NCI-H1436 treated with DMSO at 0.1 percent for 48 hours (cell line): ENCODE measurements at places on chromosomes 12 and 14.

DNA sequence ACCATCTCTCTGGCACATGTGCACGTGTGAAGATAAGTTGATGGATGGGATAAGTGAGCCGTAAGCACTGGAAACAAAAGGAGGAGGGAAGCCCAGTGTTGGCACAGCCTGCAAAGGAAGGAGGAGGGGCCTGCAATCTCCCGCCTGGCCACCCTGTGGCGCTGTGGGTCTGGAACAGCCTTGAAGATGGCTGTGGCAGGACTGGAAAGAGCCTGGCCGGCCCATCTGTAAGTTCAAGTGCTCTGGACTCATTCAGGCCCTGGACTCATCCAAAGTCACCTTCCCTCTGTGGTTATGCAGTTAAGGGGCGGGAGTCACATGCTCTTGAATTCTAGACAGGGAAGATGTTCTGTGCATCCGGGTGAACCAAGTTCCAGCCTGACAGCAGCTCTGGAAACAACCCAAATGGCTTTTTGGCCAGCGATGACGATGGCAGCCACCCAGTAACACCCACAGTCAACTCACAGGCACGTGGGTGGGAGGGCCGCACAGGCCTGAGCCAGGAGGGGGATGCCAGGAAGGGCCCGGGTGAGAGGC lies 50.4 kb downstream of the CHGA start:
- no peak for DNase-seq

DNA sequence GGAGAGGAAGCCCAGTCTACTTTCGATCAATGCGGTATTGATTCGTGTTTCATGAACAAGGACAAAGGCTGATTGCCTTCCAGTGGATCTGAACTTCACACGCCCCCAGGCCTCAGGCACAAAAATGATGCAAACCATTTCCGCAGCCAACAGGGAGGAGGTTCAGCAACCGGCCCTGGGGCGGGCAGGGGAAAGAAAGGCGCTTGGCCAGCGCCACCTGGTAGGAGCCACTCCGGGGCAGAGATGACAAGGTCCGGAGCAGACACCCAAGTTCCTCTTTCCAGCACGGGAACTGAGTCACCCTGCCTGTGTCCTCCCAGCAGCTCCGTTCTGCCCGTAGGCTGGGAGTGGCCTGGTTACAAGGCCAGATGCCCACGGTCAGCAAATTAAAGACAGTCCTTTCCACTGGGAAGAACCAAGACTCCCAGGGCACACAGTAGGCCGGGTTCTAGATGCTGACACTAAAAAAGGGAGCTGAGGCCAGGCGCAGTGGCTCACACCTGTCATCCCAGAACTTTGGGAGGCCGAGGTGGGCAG lies 136.3 kb downstream of the SCARB1 start:
- DNase-seq = no peak

DNA sequence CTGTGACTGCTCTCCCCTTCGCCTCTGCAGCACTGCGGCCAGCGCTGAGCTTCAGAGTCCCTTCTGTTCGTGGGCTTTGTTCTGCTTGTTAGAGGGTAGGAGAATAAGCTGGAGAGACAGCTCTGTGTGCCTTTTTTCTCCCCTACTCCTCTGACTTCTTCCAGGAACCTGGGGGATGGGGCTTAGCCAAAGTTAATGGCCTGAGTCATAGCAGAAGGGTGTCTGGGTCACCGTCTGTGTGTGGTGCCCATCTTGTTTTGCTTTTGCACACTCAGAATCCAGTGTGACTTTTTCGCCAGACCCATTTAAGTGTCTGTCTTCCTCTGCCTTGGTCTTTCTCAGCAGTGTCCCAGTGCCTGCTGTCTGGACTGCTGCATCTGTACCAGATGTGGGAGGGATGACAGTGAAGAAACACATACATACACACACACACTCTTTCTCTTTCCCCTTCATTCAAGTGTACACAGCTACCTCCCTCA lies 3.0 kb downstream of the KIF5A start:
- DNase-seq = no peak

DNA sequence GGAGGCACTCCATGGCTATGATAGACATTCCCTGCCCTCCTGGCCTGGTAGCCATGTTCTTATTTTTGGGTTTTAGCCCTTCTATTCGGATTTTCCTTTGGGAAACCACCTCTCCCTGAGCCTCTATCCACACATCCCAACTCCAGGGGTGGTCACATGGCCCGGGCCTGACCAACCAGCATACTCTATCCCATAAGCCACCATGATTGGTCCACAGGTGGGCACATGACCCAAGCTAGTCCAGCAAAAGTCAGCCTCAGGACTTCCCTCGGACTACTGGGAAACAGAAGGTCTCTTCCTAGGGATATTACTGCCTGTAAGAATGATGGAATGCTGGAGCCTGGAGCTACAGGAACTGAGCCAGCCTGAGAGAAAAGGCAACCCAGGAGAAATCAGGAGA lies 12.5 kb downstream of the PRIMA1 start:
- DNase-seq = no peak

GRCh38 chr14:50334211-50334610 lies 22.1 kb downstream of the DMAC2L start:
- DNase-seq = no peak

DNA sequence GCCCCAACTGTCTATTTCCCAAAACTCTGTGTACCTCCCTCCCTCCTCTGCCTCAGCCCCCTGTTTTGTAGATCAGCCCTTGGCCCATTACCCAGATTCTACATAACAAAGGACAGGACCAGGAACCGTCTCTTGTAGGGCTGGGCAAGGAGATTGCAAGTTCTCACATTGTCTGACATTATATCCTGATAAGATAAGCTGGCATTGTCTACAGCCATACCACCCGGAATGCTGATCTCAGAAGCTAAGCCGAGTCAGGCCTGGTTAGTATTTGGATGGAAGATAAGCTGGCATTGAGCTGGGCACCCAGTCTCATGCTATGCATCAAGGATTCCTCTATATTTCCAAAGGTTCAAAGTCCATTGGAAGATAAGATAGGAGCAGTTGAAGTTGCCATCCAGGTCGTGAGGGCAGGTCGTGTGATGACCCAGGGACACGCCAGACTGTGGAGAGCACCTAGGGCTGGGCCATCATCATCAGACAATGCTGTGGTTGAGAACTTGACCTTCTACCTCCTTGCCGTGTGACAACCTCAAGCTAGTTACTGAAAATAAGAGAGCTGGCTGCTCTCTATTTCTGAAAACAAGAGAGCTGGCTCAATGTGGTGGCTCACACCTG lies 29.5 kb downstream of the PHETA1 start:
- DNase-seq = no peak

DNA sequence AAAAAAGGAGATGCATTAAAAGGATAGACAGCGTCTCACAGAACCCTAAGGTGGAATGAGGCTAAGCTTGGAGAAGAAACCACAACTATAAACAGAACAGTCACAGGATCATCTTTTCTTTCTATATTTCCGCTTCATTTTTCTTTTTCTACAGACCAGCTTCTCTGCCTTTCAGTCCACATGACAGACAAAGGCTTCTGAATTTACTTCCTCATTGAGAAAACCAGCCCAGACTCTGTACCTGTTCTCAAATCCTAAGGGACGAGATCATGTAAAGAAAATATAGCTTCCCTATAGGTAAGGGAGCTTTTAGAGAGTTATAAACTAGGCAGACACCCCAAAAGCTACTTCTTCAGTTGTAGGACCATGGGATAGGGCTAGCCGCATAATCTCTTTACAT lies 17.4 kb downstream of the SGPP1 start:
- no peak for DNase-seq

DNA sequence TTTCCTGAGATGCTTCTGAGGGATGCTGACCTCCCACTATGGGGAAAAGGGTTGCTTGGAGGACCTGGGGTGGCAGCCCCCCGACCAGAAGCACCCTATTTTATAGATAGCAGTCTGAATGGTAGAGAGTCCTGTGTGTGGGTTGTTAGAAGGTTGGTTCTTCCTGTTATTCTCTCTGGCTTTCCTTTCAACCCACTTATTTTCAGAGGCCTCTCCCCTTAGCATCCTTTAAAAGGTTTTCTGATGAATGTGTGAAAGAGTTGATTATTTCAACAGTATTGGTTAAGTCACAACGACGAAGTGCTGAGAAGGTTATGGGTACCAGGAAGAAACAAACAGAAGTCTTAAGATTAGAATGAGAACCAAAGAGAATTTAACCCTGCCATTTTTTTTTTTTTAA lies 20.8 kb upstream of the MANSC4 start:
- no peak for DNase-seq

- peak; percentile 38 for DNase-seq
Measured at GRCh38 chr12:3071107-3071506, 6.1 kb upstream of the TSPAN9 start.

DNA sequence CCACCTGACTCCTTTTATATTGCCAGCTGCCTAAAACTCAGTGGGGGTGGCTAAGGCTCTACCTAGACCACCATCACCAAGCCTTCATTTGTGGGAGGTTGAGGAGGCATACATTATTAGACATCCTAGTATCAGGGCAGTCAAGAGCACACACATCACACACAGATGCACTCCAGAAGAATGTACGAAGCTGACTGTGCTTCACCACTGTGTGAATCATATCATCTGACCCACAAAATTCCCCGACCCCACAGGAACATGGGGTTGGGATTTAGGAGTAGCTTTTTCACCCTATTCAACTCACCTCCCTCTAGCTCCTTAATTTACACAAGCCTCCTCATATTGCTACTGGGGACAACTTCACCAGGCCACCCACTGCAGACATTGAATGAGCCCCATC lies 64.8 kb upstream of the BDKRB2 start:
- no peak for DNase-seq

DNA sequence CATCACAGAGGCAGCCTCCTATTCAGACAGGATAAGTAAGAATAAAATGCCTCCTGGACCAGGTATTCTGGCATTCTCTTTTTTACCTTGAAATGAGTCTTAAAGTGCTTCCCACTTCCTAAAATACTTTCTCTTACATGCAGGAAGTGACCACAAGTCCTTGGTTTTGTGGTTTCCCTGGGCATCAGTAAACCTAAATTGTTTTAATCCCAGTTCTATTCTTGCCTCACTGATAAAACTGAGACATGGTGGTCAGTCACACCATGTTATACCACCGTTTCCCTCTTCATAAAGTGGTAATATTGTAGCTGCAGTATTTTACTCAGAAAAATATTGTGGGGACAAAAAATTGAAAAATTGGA lies 1.2 kb upstream of the SALL2 start:
- no peak for DNase-seq

- DNase-seq = no peak
Measured at GRCh38 chr12:8127138-8127537, 3.7 kb downstream of the CLEC4A start.

GRCh38 chr14:54040846-54041245 lies 84.2 kb upstream of the BMP4 start:
- DNase-seq = no peak

DNA sequence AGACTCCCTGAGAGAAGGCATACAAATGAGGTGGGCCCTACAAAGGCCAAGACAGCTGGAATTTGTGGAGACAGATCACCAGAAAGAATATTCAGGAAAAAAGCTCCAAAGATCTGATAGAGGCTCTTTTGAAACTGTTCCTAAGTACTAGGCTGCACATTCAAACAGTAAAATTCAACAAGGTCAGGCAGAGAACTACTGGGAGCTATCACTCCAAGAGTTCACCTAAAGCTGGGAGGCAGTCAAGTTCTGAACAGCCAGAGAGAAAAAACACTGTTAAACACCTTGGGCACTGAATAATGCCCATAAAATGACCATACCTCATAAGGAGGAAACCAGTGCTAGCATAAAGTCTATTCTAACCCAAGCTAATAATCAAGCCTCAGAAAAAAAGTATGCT lies 28.6 kb downstream of the MED13L start:
- no peak for DNase-seq

DNA sequence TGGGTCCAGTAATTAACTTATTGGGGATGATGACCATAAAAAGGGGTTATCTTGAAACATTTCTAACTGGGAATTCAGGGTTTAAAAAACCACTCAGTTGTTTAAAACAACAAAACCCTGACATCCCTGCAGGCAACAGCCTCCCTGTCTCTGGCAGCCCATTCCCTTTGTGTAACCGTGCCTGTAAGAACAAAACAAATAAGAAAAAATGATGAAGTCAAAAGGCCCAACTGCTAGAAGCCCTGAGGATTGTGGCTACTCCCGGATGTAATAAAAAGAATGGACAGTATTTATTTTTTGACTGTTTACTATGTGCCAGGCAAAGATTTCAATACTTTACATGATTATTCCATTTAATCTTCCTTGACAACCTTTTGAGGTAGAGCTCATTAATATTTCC lies 75.3 kb downstream of the TMCC3 start:
- DNase-seq = no peak

DNA sequence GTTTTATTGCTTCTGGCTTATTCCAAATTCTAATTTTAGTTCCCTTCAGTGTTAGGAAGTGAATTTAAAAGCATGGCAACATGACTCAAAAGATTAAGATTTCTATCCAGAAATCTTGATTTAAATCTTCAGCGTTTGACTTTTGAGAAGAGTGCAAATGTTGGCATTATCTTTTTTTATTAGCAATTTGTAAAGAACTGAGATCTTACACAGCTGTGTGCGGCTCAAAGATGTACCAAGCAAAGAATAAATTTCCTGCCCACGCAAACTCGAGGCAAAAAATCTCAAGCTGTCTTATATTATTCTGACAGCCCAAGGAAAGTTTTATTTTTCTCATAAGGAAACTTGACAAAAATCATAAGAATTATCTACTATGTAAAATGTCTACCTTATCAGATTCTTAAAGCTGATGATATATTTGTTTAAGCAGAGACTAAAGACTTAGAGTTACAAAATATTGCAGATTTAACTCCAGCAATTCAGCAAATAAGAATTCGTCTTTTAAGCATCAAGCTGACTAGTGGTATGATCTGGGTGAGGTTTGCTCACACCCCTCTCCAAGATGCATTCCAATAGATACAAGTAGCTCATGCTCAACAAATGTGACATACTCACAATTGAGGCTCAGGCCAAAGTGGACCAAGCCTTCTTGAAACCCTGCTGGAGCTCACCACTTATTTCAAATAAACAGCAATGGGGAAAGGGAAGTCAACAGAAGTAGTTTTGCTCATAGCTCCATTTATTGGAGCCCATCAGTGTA lies 47.4 kb upstream of the POC1B start:
- DNase-seq = no peak

GRCh38 chr14:104118006-104118844 lies 20.2 kb upstream of the KIF26A start:
- DNase-seq = no peak

- no peak for DNase-seq
Measured at GRCh38 chr14:59254911-59255545, 66.6 kb downstream of the DAAM1 start.

DNA sequence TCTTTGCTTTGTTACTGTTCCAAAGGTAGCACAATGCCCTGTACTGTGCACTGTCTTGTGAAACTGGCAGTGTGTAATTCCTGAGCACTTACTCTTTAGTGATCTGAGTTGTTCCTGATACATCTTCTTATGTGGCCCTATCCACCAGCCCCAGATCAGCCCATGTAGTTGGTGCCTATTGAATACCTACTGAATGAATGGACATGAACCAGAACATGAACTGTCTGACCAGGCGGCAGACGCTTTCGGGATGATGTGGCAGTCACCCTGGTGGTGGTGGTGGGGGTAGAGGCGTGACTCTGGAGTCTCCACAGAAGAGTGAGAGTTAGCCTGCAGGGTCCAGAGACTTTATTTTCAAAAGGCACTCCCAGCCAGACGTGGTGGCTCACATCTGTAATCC lies 46.6 kb upstream of the PAPOLA start:
- no peak for DNase-seq
